ENCODE measurements at places on chromosomes 5 and 9.

GRCh38 chr5:177576169-177576568 is 15.8 kb upstream of the TMED9 start:
- DNase-seq, result no peak

- no peak for DNase-seq
These were observed 26.5 kb downstream of the CEP72 start for GRCh38 chr5:638501-639252.

- no peak for DNase-seq
These were observed 3.8 kb downstream of the CDH9 start for GRCh38 chr5:27034565-27034964.

DNA sequence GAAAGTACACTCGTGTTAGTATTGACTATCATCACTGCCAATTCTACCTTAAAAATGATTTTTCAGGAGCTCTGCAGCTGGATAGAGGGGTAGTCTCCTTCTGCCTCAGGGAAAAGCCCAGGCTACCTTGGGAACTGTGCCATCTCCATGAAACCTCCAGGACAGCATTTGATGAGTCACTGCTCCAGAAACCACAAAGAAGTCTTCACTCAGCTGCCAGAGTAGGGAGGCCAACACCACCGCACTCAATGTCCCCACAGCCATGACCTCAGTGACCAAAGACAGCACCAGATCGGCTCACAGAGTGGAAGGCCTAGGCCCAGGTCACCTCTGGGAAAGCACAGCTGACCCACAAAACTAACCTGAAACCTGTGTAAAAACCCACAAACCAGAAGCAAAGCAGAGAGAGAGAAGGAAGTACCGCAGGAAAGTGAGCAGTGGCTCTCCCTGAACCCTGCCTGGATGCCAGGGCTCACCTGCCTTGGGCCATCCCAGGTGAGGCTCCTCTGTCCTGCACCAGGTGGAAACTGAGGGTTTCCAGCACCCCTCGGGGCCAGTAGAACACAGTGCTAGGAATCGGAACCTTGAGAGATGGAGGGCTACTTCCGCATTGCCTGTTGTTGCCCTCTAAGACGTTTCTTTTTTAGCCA is 30.0 kb downstream of the S1PR3 start:
- DNase-seq, result no peak

DNA sequence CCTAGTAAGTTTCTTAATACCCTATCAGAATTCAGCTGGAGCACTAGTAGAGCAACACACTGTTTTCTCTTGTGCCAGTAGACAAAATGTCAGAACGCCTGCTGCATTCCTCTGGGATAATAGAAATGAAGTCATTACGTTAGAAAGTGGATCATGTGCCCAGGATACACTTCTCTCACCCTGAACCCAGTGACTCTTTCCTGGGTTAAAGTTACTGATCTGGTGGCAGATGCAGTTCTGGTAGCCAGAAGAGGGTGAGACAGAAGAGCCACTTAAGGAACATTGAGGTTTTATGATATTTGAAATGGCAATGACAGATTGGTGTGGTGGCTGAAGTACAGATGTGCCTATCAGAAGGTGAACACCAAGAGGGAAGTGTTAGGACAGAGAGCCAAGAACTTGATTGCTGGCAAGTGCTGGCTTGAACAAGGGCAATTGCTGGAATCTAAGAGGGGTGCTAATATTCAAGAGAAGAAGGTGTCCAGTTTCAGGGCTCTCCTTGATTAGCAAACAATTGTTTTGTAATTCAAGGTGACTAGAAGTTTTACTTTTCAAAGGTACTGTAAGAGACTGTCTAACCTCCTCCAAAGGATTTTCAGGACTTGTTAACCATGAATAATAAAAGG is 93.7 kb upstream of the ERBIN start:
- no peak for DNase-seq

GRCh38 chr9:33719581-33720374 is 75.6 kb upstream of the PRSS3 start:
- peak; percentile 75 for DNase-seq

DNA sequence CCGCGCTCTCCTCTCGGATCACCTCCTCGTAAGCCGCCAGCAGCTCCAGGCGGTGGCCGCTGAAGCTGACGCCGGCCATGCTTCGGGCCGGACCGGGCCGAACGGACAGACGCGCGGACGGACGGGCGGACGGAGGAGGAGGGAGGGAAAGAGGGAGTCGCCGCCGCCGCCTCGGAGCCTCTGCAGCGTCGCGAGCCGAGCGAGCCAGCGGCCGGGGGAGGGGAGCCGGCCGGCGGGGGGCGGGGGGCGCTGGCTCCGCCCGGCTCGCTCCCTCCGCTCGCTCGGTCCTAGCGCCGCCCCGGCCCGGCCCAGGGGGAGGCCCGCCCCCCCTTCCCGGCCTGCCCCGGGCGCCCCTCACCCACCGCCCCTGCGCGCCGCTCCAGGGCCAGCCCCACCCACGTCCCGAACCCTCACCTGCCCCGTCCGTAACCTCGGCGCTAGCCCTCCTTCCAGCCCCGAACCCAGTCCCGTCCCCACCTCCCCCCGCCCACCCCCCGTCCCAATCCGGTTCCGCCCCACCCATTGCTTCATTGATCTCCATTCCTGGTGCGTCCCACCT is at the start of gene DBN1:
Gene DBN1 (minus strand): TSS at position 192 of the 559 bp plus-strand sequence. CDS start 113 bp downstream, at position 79.
- DNase-seq, result peak; percentile 37

DNA sequence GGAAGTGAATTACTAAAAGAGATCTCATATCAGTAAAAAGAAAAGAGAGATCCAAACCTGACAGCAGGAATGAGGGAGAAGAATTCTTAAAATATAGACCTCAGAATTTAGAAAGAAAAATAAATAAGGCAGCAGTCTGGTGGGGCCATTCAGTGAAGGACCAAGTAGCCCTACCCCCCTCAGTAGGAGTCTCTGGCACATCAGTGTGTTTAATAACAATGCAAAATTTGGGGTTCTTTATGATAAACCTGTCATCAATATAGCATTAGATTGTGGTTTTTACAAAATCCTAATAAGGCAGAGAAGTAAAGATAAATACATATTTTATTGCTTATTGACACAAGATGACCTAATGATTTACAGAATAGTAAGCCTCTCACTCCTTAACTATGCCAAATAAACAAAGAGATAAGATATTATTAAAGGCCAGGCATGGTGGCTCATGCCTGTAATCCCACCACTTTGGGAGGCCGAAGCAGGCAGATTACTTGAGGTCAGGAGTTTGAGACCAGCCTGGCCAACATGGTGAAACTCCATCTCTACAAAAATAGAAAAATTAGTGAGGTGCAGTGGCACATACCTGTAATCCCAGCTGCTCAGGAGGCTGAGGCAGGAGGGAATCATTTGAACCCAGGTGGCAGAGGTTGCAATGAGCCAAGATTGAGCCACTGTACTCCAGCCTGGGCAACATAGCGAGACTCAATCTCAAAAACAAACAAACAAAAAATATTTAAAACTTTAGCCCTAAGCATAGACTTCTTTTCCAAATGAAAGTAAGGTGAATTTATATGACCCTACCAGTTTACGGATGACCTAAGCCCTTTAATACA is 108.6 kb downstream of the BASP1 start:
- no peak for DNase-seq

- no peak for DNase-seq
These were observed 64.1 kb downstream of the ANKH start for GRCh38 chr5:14807471-14807870.

DNA sequence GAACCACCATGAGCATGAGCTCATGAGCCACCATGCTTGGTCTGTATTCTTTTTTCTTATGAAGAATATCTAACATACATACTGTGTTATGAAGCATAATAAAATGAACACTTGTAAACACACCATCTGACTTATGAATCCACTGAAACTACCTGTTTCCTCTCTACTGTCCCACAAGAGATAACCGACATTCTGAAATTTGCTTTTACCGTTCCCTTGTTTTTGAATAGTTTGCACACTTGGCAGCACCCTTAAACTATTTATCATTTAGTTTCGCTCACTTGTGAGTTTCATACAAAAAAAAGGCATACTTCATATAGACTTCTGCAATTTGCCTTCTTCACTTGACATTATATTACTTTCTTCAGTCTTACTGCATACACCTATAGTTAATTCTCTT is 8.9 kb downstream of the LARS1 start:
- no peak for DNase-seq

GRCh38 chr9:128149951-128150593 is 819 bp downstream of the LCN2 start:
- peak; percentile 38 for DNase-seq

DNA sequence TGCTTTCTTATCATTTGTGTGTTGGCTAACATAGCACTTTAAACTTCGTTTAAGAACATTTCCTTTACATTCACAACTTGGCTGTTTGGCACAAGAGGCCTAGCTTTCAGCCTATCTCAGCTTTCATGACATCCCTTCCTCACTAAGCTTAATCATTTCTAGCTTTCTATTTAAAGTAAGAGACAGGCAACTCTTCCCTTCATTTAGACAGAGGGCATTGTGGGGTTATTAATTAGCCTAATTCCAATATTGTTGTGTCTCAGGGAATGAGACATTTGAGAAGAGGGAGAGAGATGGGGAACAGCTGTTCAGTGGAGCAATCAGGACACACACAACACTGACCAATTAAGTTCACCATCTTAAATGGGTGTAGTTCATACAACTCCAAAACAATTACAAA is 51.0 kb upstream of the OR2K2 start:
- no peak for DNase-seq

DNA sequence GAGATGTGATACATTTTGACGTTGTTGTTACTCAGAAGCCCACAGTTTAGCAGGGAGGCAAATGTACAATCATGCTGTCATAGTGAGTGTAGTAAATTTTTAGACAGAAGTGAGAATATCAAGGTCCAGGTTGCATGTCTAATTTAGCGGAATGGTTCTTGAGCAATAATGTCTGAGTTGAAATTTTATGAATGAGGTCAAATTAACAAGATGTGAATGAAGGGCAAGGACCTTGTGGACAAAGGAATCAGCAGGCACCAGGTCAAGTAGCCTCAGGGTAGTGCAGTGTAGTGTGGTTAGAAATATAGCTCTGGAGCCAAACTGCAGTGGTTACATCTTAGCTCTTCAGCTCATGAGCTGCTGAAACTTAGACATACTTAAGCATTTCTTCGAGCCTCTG is 36.2 kb downstream of the TNFSF8 start:
- DNase-seq, result no peak

GRCh38 chr9:22483528-22484070 is 37.0 kb downstream of the DMRTA1 start:
- DNase-seq, result no peak

GRCh38 chr5:85849411-85849810 is 768.3 kb upstream of the COX7C start:
- DNase-seq, result no peak

GRCh38 chr5:170617533-170618490 is 114.0 kb downstream of the KCNIP1 start:
- no peak for DNase-seq

GRCh38 chr5:165504674-165505073 is 1999.3 kb downstream of the MAT2B start:
- DNase-seq, result no peak

GRCh38 chr5:67085616-67086015 is 111.0 kb downstream of the CD180 start:
- DNase-seq, result no peak

DNA sequence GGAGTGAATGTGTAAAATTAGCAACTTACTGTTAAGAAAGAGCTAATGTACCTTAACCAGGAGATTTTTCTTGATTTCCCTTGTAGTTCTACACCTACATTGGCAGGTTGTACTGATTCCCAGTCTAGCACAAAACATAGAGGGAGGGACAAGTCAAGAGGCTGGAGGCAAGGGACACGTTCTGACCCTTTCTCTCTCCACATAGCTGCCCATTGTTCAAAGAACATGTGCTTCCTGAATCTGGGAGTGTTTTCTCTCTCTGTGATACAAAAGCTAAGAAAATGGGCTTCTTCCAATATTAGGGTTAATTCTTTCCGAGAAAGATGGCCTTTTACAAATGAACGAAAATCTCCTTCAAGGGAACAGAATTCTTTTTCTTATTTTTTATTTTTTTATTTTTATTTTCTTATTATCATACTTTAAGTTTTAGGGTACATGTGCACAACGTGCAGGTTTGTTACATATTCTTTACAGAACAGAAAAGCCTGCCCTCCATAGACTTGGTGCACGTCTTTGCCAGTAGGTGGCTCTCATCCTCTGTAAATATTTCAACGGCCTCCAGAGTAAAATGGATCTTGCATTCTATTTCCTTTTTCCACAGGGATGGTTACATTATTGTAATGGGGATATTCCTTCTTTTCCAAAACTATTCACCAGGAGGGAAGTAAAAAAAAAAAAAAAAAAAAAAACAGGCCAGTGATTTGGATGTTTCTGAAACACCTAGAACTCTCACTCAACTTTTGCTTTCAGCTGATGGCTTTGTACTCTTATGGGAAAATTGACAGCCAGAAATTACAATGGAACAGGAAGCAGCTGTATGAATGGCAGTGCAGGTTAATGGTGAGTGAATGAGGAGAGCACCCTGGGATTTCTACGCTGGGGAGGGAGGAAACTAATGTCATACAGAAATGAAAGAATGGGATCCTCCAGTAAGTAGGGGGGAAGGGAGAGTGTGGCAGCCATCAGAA is 13.1 kb upstream of the IFNA5 start:
- DNase-seq, result peak; percentile 35

- no peak for DNase-seq
These were observed 145.0 kb upstream of the TNC start for GRCh38 chr9:115262952-115263351.

GRCh38 chr5:90071066-90071465 is 338.5 kb downstream of the CETN3 start:
- DNase-seq, result no peak

- peak; percentile 84 for DNase-seq
These were observed 592 bp downstream of the TUBB4B start for GRCh38 chr9:137241490-137242268.

DNA sequence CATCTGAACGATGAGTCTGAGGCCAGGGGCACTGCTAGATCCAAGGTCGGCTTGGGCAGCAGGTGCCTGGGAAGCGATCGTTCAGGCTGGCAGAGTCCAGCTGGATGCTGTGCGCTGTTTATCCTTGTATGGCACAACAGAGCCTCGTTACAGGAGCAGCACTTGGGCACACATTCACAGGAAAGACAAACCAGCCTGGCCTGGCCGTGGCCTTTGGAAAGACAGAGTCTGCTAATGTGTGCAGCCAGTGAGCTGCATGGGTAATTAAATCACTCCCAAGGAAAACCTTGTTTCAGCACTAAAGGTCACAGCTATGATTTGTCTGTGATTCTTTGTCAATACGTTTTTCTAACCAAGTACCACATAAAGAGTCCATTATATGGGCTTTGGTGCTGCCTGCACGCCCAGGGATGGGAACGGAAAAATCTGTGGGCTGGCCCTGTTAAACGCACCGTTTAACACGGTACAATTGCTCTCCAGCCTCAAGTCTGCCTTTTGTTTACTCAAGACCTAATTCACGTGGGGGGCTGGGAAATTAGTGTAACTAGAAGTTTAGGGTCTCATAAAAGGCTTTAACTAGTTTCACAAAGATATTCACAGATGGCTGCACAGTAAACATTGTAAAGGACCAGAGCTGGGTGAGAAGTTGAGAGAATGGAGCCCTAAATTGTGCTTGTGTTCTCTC is 509.3 kb downstream of the KDM4C start:
- no peak for DNase-seq

- DNase-seq, result no peak
These were observed 63.3 kb upstream of the DAPK1 start for GRCh38 chr9:87434366-87434765.
